ENCODE measurements at places on chromosomes 12 and 14. TPM values are rescaled to one million over a fixed set of nuclear protein-coding genes. Genes with fewer than 3 reads are reported as not detected.

DNA sequence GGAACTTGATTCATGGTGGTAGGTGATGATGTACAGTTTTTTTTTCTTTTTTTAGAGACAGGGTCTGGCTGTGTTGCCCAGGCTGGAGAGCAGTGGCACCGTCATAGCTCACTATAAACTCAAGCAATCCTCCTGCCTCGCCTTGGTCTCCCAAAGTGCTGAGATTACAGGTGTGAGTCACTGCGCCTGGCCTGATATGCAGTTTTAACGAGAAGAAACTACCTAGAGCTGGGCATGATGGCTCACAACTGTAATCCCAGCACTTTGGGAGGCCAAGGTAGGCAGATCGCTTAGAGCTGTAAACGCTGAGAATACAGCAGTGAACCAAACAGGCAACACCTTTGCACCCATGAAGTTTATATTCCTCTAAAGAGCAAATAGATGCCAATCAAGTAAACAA is 13.0 kb upstream of the VPS37B start:
- peaks cover 18% of the 10 kb centered on the region for H3K4me1 ChIP-seq
- H3K4me3 ChIP-seq: no peak overlapping the region
- H3K27me3 ChIP-seq: no peaks in the 10 kb centered on the region
- no peaks in the 10 kb centered on the region for H3K36me3 ChIP-seq
- no peak overlapping the region for H3K27ac ChIP-seq

The SLC15A5 gene
- total RNA-seq: not detected

The SART3 gene
- total RNA-seq: 35.3 TPM

- no peaks in the 10 kb centered on the region for H3K27me3 ChIP-seq
- no peak for DNase-seq
- no peak overlapping the region for H3K27ac ChIP-seq
- no peak overlapping the region for H3K4me3 ChIP-seq
- no peaks in the 10 kb centered on the region for H3K4me1 ChIP-seq
These were observed 71.3 kb downstream of the FLRT2 start for GRCh38 chr14:85601246-85601645.

DNA sequence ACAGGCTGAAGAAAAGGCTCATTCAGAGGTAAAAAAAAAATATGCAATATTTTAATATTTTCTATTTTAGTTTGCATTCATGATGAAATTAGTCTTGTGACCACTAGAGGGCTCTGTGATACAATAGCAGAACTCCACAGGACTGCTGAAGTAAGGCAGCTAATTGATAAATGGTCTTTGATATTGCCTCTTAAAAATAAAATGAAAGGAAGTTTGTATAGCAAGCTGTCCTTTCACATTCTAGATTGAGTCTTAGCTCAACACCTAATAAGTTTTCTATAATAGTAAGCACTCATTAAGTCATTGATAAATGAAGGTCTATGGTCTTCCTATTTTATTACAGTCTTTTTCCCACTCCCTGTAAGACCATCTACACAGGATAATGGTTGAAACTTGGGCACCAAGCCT is 315.7 kb downstream of the NAV3 start:
- H3K27ac ChIP-seq: no peak overlapping the region
- no peak for DNase-seq
- H3K4me3 ChIP-seq: no peak overlapping the region
- no peaks in the 10 kb centered on the region for H3K36me3 ChIP-seq
- no peaks in the 10 kb centered on the region for H3K4me1 ChIP-seq

The OVCH1 gene
- 0.11 TPM for total RNA-seq

The UNC119B gene
- total RNA-seq: 21.5 TPM

DNA sequence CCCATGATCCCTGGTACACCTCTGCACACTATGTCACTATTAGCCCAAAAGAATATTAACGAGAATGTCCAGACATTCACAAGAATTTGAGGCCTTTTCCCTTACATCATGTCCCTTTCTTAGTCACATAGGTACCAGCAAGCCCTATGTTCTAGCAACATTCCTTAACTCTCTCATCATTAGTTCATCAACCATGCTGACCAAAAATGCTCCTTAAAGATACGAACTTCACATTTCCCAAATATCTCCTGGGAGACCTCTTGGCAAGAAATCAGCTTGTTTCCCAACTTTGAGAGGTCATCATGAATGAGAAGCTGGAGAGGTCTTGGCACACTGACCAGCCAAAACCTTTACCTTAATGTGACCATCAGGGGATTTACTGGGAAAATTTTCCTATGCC is 4.6 kb downstream of the SALL2 start:
- no peaks in the 10 kb centered on the region for H3K27me3 ChIP-seq
- no peaks in the 10 kb centered on the region for H3K36me3 ChIP-seq
- no peak overlapping the region for H3K4me3 ChIP-seq
- no peak for DNase-seq

The TC2N gene
- total RNA-seq: 0.89 TPM

Measured in adrenal gland (tissue), 19 donors.